ENCODE measurements at places on chromosomes 7 and 10. TPM values are rescaled to one million over a fixed set of nuclear protein-coding genes. Genes with fewer than 3 reads are reported as not detected.

DNA sequence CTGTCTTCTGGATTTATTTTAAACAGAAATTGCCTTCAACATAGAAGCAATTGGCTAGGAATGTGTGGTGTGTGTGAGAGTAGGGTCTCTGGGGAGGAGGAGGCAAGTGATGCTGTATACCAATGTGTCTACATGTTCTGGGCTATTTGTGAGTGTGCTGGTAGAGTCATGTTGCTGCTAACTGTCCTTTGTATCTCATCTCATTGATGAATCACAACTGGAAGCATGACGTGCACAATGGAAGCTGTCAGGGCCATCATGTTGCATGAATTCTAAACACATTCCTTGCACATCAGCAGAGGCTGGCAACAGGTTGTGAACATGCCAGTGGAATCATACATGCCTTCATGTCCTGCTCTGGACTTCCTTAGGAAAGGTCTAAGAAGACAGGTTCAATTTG is 199.7 kb downstream of the BMPER start:
- no peak for DNase-seq

DNA sequence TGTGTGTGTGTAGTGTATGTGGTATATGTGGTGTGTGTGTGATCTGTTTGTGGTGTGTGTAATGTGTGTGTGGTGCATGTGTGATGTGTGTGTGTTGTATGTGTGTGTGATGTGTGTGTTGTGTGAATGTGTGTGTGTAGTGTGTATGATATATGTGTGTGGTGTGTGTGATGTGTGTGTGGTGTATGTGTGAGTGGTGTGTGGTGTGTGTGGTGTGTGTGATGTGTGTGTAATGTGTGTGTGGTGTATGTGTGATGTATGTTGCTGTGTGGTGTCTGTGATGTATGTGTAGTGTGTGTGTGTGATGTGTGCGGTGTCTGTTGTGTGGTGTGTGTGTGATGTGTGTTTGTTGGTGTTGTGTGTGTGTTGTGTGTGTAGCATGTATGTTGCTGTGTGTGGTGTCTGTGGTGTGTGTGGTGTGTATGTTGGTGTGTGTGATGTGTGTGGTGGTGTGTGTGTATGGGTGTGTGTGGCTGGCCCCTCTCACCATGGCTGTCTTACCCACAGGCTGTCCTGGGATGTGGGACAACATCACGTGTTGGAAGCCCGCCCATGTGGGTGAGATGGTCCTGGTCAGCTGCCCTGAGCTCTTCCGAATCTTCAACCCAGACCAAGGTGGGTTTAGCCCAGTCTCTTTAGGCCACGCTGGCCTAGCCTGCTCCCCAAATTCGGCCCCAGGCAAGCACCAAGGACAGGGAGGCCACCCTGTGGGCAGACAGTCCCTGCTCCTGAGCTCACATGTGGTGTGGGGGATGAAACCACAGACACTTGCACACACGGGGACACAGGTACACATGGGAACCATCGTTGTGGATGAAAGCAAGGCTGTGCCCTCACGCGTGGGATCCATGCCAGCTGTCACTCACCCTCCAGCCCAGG is 25.6 kb downstream of the ADCYAP1R1 start:
- DNase-seq, result no peak

DNA sequence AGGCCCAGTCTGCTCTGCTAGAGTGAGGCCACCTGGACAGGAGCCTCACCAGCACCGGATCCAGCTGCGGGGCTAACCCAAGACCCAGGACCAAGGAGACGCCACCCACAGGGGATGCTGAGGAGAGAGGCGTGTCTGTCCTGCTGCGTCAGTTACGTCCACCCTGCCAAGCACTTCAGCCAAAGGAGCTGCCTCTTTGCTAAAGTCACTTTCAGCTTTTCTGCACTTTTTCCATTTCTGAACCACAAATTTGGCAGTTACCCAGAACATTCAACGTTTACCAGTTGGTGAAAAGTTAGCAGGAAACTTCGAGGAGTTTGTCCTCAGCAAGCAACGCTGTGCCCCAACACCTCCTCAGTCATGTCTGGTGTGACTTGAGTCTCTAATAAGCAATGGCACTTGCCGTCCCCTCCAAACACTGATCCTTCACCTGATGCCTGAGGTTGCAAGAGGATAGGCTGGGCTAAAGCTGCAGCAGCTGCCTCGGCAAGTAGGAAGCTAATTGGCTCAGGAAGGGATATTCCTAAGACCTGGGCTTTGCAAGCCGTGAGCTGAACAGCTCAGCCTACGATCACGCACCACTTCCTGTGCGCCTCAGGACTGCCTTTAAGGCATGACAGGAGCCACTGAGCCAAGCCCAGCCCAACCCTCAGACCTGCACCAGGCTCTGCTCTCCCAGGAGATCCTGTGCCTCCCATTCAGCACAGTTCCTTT is 40.1 kb downstream of the KCNH2 start:
- no peak for DNase-seq

The EGR2 gene
- polyA plus RNA-seq, result 6.3 TPM

DNA sequence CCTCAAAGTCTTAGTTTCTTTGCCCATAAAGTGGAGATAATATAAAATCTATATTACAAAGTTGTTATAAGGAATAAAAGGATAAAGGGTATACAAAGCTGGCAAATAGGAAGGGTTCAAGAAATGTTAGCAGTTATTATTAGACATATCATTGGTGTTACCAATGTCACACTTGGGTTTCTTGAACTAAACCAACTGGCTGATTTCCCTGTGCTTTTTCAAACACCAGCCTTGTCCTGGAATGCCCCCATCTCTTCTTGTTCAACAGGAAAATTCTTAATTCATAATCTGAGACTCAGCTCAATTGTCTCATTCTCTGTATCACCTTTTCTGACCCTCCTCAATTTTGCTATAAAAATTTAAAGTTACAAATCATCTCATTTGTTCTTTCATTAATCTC is 143.7 kb upstream of the LRRTM3 start:
- no peak for DNase-seq

The SPDYE2 gene
- polyA plus RNA-seq, result not detected

- peak; percentile 85 for DNase-seq
These were observed 470.0 kb downstream of the SUGCT start for GRCh38 chr7:40604601-40605438.

DNA sequence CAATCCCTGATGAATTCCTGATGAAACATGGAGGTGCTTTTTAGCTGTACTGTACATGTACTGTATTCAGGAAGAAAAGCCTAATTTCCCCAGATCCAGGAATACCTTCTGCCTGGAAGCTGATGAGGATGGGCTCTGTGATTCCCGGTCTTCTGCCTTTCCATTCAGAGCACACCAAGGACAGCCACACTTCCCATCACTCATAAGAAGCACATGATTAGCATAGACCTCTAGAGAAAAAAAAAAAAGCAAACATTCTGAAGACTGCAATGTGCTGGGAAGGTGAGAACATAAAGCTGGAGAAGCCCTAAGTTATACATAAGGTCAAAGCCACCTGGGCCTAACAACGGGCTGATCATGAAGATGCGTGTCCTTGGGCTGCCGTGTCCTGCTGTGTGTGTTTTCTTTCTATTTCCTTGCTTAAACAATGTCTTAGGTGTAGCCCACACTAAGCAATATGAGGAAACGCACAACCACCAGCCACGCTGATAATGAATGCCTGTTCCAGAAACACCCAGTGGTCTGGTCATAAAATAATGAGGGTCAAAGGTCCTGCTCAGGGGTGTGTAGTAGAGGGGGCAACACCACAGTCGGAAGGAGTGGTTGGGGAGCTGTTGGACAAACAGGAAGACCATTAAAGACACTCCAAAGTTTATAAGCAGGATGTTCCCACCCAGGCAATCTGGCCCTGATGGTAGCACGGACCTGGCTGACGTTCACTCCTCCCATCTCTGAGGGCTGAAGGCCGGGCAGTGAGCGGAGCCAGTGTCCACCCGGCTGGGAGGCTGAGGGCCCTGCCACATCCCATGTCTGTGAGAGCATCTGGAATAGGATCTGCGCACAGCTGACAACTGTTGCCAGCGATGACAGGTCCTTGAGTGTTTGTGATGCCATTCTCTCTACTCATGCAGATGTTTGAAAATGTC is 7.9 kb downstream of the PKD1L1 start:
- DNase-seq, result peak; percentile 83

DNA sequence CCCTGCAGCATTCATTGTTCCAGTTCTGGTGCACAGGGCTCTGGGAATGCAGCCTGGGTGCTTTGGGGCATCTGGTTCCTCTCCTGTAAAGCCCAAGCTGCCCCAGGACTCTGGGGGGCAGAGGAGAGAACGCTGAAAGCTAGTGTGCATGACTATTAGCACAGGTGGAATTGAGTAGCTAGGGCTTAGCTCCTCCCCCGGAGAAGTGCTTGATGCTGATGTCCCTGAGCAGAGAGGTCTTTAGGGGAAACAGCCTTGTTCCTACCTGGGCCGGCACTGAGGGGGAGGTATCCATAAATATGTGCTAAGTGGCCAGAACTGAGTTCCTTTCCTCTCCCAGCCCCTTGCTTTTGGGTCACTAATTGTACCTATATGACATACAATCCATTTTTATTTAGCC is 3.9 kb downstream of the ADCY1 start:
- peak; percentile 40 for DNase-seq

The HHEX gene
- polyA plus RNA-seq, result 81.1 TPM

GRCh38 chr10:78411716-78412115 is 378.1 kb downstream of the RPS24 start:
- no peak for DNase-seq

- no peak for DNase-seq
These were observed 95.6 kb upstream of the KIF5B start for GRCh38 chr10:32151871-32152270.

DNA sequence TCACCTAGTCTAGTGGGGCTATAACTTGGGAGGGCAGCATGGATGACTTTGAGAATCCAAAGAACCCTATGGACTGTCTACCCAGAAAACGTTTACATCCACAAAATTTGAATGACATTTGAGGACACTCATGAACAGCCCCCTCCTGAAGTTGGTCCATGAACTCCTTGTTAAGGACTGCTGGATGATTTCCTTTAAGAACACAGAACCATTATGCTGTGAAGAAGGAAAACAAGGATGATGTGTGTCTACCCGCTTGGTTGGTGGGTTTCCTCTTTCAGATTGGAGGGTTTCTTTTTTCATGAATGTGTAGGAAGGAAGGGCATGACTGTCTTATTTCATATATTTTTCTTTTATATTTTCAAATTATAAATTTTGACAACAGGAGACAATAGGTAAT is 58.3 kb downstream of the ARID5B start:
- no peak for DNase-seq

The PKD1L1 gene
- polyA plus RNA-seq, result 0.41 TPM

DNA sequence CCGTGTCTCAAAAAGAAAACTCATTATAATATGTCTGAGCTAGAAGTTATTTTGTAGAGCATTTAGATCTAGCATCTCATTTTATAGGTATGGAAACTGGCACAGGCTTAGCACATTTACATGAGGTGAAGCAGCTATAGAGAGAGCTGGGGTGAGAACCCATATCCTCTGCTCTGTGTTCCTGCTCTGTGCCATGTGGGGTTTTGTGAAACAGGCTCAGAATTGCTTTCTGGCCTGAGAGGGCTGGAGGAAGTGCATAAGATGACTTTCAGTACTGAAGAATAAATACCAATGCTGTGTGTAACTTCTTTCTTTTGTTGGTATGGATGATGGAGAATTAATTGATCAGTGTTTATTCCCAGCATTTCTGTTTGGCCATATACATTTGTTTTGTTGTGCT is 159.1 kb downstream of the LRRC4 start:
- DNase-seq, result no peak

DNA sequence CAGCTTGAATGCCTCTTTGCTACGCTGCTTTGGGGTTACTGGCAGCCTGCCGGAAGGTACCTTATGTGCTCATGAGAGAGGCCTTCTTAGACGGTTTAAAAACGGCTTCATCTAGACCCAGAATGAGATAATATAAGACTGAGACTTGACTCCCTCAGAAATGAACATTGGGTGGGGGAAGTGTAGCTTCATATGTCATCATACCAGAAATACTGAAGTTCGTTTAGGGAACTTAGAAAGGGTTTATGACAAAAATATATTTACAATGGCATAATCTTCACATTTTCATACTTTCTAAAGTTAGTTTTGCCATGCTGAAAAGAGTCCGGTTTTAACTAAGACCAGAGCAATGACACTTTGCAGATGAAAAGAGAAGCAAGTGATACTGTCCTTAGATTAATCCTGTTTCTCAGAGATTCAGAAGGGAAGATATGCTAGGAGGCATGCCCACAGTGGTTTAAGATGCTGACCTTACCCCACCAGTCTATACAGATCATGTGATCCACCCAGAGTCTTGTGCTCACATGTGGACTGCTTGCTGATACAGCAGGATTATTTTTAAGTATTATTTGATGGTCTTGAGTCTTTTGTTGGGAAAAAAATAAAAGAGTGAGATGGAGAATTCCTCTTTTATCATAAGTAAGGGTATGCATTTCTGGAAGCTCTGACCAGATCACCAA is 40.8 kb upstream of the HGF start:
- no peak for DNase-seq

DNA sequence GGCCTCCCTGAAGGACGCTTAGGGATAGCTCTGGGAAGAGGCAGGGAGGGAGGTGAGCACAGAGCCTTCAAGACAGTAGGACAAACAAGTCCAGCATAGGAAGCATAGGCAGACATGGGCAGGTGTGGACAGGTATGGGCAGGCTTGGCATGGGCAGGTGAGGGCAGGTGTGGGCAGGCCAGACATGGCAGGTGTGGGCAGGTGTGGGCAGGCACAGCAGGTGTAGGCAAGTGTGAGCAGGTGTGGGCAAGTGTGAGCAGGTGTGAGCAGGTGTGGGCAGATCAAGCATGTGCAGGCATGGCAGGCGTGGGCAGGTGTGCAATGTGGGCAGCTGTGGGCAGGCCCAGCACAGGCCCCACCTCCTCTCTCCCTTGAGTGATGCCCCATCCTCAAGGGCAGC is 148.8 kb upstream of the ZMIZ1 start:
- DNase-seq, result peak; percentile 64

DNA sequence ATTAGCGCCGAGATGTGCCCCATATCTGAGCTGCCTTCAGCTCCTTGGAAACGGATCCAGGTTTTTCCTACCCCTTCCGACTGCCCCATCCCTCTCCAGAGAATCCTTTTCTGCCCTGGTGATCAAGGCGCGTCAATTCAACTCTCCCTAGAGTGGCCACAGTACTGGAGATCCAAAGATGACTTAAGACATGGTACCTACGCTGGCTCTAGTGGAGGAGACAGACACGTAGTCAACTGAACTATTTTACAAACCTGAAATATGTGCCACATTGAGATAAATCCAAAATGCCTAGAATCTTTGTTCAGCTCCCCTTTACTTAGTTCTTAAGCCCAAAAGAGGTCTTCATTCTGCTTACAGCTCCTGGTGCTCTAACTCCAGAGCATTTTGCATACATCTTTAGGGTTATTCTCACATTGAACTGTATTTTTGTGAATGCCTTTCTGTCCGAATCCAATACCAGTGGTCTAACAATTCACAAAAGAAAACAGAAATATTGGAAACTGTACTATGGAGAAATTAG is 444 bp upstream of the TNPO3 start:
- DNase-seq, result no peak

The OR13A1 gene
- polyA plus RNA-seq, result 3.8 TPM

DNA sequence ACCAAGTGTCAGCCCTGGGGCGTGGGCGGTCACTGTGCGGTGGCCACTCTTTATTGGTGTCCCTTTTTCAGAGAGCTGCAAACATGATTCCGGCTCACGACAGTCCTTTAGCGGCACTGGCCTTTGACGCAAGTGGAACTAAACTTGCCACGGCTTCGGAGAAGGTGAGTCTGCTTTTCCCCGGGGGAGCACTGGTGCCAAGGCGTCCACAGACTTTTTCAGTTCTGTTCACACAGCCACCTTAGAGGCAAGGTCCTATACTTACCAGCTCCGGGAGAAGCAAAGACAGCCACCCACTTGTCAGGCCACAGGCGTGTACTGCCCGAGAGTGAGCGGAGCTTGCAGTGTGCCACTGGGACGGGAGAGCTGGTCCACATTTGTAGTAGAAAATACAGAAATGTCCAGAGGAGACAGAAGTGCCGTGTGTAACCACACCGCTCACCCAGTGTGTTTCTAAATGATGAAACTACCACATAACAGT is 27.9 kb downstream of the WIPI2 start:
- DNase-seq, result peak; percentile 72

Data from spleen (tissue), 13 donors.